Liver (tissue), 10 donors: ENCODE measurements at places on chromosomes 1 and 21. TPM values are rescaled to one million over a fixed set of nuclear protein-coding genes. Genes with fewer than 3 reads are reported as not detected.

Gene EXTL1
- polyA plus RNA-seq: not detected

Gene UAP1
- polyA plus RNA-seq: 50.6 TPM

DNA sequence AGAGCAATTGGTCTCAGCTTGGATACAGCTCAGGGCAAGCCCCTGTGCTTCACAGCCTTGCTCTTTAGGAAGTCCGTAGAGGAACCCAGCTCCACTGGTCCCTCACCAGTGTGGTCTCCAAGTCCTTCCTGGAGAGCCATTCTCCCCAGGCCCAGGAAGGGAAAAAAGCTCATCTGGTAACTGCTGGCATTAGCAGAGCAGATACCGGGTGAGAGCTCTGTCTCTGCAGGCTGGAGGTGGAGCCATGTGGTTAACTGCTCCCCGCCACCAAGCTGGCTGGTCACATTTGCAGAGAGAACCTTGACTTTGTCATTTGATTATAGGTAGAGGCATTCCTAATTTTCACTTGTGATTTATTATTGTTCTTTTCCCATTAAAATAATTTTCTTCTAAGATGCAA is 169.6 kb downstream of the ROR1 start:
- no peak for DNase-seq

DNA sequence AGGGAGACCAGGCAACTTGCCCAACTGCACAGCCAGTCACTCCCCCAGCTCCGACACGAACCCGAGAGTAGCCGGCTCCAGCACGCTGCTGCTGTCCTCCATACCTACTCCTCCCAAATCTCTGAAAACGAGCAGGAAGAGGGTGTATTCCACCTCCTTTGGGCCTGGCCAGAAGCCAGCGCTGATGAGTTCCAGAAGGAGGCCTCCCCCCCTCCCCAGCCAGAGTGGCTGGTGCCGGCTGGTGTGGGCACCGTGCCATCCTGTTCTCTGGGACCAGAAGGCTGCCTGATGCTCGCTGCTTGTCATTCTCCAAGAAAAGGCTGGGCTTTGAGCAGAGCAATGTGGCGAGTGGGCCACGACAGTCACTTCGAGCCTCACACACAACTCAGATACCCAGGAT is 22.2 kb downstream of the KCNN3 start:
- DNase-seq: no peak

GRCh38 chr1:59150577-59151386 is 146.1 kb upstream of the FGGY start:
- DNase-seq: no peak

- DNase-seq: no peak
Observed at GRCh38 chr1:100930494-100930893, 34.6 kb downstream of the SLC30A7 start.
